NCI-H2107 (cell line): ENCODE measurements at places on chromosomes 7 and 10.

- no peak for DNase-seq
Measured at GRCh38 chr7:123417580-123417979, 116.8 kb downstream of the IQUB start.

GRCh38 chr7:86407291-86407690 is 236.4 kb upstream of the GRM3 start:
- DNase-seq, result no peak

GRCh38 chr10:43880160-43880559 is 231.5 kb upstream of the ZNF32 start:
- no peak for DNase-seq

DNA sequence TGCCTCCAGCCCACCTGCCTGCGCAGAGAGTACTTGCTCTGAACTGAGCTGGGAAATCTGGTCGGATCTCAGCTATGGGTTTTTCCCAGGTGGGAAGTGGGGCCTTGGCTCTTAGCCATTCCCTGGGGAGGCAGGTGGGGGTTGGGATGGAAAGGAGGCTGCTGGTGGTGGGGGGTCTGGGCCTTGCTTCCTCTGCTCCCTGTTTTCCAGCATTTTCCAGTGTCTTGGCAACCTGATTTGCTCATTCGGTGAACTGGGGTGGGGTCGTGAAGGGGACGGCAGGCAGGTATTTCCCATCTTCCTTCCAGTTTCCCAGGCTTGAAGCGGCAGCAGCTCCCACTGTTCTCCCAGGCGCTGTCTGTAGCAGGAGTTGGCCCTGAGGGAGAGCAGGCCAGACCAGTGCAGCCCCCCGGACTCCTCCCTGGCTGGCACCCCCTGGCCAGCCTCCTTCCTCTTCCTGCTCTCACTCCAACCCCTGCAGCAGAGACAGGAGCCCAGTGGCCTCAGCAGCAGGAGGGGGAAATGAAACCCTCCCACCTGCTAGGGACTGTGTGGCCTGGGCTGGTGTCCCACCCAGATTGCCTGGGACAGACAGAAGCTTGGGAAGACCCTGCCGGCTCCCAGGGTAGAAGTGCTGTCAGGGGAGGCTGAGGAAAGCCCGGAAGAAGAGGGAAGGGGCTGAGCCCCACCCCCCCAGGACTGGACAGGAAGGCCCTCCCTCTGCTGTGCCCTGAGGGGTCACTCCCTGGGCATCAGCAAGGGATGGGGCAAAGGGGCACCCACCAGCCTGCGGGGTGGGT is 6.6 kb downstream of the TRIM8 start:
- DNase-seq, result no peak

GRCh38 chr7:36562121-36562520 is 162.2 kb downstream of the AOAH start:
- no peak for DNase-seq

DNA sequence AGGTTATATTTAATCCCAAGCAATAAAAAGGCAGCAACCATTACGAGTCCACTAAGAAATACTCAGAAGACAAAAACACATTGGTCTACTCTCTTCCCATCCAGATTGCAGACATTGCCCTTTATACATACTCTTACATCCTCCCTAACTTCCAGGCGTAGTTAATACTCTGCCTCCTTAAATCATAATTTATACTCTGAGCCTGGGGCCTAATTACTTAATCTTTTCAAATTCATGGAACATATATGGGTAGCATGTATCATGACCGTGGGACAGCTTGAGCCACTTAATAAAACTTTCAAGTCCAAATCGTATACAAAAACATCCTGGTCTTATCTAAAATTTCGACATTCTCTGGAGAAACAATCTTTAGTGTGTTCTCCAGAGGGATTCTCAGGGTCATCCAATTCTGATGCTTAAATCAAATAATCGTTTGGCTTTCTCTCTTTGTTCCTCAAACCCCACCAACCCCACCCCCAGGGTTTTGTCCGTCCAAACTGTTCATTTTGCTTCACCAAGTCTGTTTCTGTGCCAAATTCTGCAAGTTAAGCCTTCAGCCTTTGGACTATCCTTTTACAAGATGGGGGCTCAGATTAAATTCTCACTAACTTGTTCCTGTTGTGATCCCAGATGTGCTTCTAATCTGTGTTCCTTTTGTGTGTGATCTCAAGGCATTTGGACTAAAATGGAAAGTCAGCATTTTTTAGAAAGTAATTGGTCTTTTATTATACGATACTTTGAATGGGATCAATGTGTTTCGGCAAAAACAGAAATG is 86.4 kb downstream of the ADAM12 start:
- DNase-seq, result no peak

GRCh38 chr7:101081432-101081831 is 3.8 kb upstream of the TRIM56 start:
- DNase-seq, result no peak

- no peak for DNase-seq
Measured at GRCh38 chr10:35140727-35141126, 14.1 kb downstream of the CREM start.

DNA sequence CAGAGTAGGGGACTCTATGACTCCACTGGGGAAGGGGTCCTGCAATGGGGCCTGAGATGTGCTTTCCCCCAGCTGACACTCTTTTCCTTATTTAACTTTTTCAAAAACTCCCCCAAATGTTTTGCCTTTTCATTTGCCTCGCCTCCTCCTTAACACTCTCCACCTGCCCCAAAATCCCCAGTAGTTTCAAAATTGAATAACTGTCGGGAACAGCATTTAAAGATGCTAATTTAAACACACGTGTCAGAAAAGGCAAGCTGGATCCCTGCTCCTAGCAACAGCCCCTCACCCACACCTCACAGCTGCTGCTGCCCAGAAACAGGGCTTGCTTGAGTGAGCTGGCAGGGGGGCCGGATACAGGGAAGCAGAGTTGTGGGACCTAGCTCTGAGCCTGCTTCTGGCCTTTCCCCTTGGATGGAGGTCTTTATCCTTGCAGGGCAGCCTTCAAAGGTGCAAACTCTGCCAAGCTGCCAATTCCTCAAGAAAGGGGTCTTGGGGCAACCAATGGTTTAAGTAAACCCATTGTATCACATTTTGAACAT is 115.3 kb downstream of the KCNMA1 start:
- DNase-seq, result no peak

DNA sequence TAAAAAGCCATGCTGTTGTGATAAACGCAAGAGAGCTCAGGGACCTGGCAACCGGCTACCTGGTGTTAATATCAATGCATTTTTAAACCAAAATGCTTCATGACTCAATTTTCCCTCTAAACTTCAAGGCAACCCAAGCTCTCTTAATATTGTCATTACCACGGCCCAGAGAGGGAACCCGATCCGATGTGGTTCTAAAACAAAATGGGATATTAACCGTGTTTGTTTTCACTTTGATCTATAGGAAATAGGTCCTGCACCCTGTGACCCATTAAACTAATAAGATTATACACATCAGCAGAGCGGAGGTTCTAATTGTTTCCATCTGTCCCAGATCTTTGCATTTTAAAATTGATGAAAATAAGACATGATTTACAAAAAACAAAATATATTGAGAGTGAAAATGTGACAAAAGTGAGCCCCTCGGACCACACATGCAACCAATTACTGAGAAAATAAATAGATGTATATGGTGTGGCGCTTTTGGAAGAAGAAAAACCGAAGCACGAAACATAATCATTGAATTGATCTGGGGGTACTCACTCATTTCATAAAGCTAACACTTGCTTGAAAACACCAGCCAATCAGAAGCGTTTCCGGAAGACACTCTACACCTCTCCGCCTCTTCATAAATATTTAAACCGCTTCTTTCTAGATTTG is 290.3 kb upstream of the NFE2L3 start:
- DNase-seq, result no peak

GRCh38 chr10:29534590-29534989 is 100.2 kb downstream of the SVIL start:
- no peak for DNase-seq

- DNase-seq, result no peak
Measured at GRCh38 chr10:105291571-105291970, 650.5 kb downstream of the SORCS3 start.

DNA sequence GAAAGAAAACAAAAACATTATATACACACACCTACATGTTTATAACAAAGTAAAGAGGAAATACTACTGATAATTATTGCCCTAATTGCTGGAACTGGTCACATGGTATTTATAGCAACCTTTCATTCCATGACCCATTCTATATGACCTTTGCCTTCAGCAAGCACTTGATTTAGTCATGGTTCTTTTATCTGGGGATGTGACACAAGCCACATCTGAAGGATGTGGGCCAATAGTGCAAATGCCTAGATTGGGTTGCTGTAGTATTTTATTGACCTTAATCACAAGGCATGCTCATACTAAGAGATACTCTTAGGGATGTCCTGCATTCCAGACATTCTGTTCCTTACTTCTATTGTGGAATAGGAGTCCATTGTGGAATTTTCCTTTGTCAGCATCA is 723.5 kb upstream of the POM121L12 start:
- no peak for DNase-seq

GRCh38 chr7:102008535-102009262 is 191.3 kb downstream of the CUX1 start:
- peak; percentile 57 for DNase-seq

DNA sequence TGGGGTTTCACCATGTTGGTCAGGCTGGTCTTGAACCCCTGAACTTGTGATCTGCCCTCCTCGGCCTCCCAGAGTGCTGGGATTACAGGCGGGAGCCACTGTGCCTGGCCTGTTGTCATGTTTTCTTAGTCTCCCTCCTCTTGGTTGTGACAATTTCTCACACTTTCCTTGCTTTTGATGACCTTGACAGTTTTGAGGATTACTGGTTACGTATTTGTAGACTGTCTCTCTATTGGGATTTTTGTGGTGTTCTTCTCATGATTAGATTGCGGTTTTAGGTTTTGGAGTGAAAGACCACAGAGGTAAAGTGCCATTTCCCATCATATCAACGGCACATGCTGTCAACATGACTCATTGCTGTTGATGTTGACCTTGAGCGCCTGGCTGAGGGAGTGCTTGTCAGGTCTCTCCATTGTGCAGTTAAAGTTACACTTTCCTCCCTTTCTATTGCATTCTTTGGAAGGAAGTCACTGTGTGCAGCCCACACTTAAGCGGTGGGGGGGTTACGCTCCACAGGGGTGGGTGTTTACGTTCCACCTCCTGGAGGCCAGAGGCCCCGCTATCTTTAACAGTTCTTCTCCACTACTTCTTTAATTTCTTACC is 10.8 kb downstream of the NEURL1 start:
- DNase-seq, result no peak

DNA sequence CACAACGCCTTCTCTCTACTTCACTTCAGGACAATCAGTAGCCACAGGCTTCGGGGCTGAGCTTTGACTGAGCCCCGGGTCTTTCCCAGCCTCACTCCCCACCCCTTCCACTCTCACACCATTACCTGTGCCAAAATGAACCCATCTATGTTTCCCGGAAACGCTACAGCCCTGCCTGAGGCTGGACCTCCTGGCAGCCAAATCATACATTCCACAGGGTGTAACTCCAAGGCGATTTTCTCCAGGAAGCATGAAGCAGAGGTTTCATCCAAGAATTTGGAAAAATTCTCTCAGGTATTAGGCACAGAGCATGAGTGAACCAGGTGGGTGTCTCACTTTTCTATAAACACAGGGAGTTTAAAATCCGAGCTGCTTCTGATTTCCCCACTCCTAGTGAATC is 286.3 kb downstream of the TNS3 start:
- no peak for DNase-seq

- DNase-seq, result no peak
Measured at GRCh38 chr10:88254091-88254490, 329.0 kb downstream of the RNLS start.

- no peak for DNase-seq
Measured at GRCh38 chr10:118256209-118256608, 85.9 kb downstream of the FAM204A start.

DNA sequence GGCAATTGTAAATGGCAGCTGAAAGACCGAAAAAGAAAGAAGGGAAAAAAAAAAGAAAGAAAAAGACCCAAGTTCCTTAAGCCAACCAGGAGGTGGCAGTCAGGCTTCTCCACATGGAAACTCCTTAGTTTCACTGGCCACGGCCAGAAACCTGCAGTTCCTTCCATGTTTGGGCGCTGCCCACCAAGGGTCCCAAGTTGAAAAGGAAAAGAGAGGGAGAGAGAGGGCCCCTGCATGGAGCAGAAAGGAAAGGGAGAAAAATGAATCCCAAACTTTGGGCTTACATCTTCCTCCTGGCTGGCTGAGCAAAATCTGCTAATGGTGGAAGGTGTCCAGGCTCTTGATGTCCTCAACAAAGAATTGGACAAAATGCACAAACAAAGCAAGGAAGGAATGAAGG is 31.8 kb upstream of the ABCA13 start:
- DNase-seq, result no peak
